ENCODE measurements at places on chromosomes 5 and 9.

- DNase-seq, result no peak
Observed at GRCh38 chr9:124676159-124676551, 95.0 kb downstream of the NR6A1 start.

- DNase-seq, result no peak
Observed at GRCh38 chr9:136087741-136088480, 7.2 kb downstream of the NACC2 start.

GRCh38 chr9:79131246-79131774 lies 440.5 kb upstream of the TLE4 start:
- DNase-seq, result no peak

- no peak for DNase-seq
Observed at GRCh38 chr5:134551901-134552300, 26.4 kb downstream of the JADE2 start.

DNA sequence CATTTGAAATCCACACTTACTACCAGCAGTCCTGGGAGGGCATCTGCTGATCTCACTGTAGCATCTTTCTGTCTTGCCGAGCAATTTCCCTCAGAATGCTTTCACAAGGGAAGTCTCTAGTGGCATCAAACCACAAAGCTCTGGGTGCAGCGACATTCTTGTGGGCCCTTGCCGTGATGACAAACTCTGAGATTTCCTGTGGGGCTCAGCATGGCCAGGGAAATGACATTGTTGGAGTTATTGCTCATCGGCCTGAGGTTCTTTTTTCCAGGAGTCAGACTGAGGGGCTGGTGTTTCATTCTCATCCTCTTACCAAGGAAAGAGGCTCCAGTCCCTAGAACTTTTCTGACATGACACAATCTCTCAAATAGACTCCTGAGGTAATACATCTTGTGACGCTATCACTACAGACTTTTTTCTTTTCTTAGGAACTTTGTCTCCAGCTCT lies 51.4 kb downstream of the PFDN1 start:
- peak; percentile 85 for DNase-seq

GRCh38 chr9:107594908-107595530 lies 105.5 kb upstream of the KLF4 start:
- no peak for DNase-seq

GRCh38 chr5:33734537-33734936 lies 157.3 kb downstream of the ADAMTS12 start:
- no peak for DNase-seq

GRCh38 chr5:93890657-93891056 lies 149.3 kb upstream of the POU5F2 start:
- DNase-seq, result no peak

GRCh38 chr5:86977190-86977589 lies 290.5 kb upstream of the RASA1 start:
- DNase-seq, result no peak

DNA sequence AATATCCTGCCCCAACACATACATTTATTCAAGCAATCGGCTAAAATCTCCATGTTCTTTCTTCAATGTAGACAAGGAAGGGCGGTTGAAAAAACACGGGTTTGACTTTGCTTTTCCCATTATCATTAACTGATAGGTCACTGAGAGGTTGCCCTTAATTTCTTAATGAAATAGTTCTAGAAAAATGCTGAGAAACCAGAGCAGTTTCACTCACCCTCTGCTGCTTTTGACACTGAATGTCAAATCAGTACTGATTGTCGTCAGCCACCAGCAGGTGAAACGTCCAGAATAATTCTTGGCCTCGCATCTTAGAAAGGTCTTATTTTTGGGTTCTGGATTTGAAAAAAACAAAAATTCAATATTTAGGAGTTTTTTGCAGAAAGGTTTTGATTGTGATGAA lies 8.1 kb downstream of the IL12B start:
- DNase-seq, result no peak

- DNase-seq, result no peak
Observed at GRCh38 chr9:121884057-121884541, 209.0 kb downstream of the TTLL11 start.

GRCh38 chr9:18741945-18742344 lies 268.0 kb downstream of the ADAMTSL1 start:
- DNase-seq, result no peak

DNA sequence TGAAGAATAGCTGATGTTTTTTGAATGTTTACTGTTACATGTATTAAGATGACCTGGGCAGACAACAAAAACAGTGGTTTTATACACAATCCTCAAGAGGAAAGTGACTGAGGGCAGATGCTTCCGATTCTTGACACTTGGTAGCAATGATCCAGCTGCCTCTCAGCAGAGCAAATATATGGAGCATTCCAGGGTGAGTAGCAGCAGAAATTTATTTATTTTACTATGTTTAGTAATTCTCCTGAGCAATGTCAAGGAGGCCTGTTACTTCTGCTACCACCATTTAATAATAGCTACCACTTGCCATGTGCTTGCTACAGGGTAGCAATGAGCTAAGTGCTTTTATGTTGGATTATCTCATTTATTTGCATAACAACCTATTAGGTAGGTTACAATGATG lies 69.1 kb upstream of the NR3C1 start:
- no peak for DNase-seq

- no peak for DNase-seq
Observed at GRCh38 chr5:62790348-62790747, 211.7 kb downstream of the LRRC70 start.

DNA sequence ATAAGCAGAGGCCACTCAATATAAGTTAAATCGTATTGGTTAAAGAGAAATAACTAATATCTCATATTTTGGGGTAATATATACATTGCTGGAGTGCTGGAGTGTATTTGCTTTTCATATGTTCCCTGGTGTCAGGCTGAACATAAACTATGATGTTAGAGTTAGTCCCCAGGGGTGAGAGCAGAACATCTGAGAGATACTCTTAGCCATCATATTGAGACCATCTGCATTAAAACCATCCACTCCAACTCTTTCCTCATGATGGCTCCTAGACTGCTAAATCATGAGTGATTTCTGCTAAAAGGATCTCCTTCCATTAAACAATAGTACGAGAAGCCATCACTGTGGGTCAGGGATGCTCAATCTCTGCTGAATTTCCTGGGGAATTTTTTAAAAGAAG lies 436.2 kb downstream of the DTWD2 start:
- DNase-seq, result no peak

DNA sequence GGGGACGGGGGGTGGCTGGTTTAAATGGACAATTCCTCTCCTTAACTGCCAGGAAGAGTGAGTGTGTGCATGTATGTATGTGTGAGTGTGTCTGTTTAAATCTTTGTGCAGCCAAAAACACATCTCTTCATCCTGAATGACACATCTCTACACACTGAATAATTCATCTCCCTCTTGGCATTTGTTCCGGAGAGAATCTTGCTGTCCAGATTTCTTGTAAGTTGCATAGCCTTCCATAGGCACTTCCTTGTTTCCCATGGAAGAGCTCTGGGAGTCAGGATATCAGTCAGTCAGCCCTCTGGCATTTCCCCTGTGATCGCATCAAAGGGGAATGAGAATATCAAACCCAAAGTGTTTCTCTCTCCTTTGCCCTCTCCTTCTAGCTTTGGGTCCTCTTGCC lies 74.7 kb downstream of the WWC1 start:
- DNase-seq, result no peak

GRCh38 chr9:93083592-93084470 lies 12.2 kb upstream of the CARD19 start:
- DNase-seq, result no peak

GRCh38 chr5:54573812-54574489 lies 56.4 kb downstream of the SNX18 start:
- no peak for DNase-seq

GRCh38 chr9:91816356-91816755 lies 133.7 kb downstream of the ROR2 start:
- no peak for DNase-seq

DNA sequence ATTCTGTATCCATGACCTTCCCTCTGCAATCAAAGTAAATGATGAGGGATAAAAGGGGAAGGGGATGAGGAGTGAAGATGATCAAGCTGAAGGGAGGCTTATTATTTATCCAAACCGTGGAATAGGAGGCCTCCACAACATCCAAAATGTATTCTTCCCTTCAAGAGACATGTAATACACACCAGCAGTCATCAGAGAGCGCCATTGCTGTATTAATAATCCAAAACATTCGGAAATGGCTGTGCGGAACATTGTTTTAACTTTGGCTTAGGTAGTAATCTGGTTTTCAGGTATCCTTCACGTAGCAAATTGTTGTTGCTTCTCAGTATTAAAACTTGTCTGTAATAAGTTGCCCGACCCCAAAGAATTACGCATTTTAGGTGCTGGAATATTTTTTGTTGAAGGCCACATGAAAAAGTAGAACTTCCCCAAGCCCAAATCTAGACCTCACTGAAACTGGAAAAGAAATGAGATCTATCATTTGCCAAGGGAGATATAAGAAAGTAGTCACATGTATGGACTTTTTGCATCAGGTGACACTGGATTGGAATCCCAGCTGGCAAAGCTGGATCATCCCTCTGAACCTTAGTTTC lies 2.6 kb upstream of the BOD1 start:
- peak; percentile 49 for DNase-seq

DNA sequence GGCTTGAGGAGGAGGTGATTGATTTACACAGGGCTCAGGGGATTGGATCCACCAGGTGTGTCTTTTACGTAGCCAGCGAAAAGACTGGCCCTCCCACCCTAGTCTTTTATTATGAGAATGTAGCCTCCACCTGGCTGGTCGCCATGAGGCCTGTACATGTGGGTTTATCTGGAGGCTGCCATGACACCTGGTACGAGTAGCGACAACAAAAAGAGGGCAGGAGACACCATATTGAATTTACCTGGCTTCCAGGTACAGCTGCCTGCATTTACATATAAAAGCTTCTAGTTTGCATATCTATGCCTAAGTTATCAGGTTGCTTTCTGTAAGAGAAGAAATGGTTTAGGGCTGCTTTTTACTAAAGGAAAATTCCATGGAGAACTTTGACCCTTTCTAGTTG lies 1173.7 kb upstream of the SEMA6A start:
- no peak for DNase-seq

- DNase-seq, result peak; percentile 54
Observed at GRCh38 chr9:134165357-134166315, 1.3 kb upstream of the RNU6ATAC start.

DNA sequence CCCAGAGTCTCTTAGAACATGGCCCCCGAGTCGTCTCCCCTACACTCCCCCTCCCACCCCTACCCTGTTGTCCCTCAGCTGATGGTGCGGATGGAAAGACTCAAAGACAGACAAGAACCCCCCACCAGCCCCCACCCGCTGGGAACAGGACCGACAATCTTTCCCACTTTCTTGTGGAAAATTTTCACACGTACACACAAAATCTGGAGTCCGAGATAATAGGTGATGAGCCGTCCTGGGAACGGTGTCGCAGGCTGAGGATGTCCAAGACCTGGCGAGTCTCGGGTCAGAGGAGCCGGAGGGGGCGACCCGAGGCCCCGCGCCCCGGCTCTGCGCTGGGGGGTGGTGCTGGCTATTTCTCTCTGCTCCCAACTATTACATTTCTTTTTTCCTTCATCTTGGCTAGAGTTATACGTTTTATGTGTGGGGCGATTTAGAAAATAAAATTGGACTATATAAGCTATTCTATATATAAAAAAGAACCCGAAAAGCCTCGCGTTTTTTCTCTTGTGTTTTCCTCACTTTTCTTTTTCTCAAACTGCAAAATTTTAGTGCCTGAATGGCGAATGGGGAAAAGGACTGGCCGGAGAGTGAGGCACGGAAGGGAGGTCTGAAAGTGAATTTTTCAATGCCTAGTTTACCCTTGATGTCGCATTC lies 188.8 kb downstream of the MEF2C start:
- DNase-seq, result no peak

DNA sequence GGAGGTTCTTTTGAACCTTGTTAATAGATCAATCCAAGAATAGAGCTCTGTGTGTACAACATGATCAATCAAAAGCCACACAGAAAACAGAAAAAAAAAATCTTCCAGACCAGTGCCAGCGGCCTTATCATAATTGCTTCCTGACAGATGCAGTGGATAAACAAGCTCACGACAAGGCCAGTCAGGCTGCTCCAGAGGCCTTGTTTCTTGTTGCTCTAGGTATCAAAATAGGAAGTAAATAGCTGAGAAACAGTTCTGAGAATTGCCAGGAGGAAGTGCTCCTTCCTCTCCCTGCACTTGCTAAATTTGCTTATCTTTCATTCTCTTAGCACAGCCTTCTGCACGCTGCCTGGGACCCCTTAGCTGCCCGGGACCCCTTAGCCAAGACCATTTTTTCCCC lies 199.0 kb upstream of the TARS1 start:
- no peak for DNase-seq

GRCh38 chr5:24487368-24488229 lies 157.2 kb downstream of the CDH10 start:
- DNase-seq, result no peak

DNA sequence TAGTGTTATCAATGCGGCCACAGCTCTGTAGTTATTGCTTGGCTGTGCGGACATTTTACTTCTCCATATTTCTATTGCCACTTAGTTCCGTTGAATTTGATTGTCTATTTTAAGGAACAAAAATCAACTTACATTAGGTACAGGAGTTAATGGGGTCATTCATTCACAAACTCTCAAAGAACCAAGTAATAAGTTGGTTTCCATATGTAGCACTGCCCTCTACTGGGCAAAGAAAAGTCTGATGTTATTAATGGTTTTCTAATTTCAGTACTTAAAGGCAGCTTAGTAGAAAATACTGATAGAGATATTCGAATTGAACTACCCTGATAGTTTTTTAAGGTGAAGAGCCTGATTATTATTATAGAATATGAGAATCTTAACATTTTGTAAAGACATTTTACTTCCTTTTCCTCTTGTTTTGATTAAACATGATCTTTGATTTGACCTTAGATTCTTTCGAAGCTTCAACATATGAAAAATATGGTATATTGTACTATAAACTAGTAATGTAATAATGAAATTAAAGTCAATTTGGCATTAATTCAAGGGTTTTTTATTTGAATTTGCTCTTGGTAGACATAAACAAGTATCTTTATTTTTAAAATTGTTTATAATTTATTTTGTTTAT lies 119.5 kb upstream of the CTNND2 start:
- DNase-seq, result no peak

DNA sequence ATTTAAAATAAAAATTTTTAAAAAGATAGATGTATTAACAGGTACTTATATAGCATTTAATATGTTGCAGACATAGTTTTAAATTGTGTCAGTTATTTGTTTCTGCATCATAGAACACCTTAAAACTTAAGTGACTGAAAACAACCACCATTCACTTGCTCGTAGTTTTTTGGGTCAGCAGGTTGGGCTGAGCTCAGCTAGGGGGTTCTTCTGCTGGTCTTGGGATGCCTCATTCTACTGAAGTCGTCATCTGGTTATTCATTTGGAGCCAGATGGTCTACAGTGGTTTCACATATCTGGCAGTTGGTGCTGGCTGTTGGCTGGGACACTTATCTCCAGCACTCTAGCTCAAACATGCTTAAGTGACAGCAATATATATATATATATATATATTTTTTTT lies 29.6 kb downstream of the PSAT1 start:
- no peak for DNase-seq

GRCh38 chr5:114437936-114438335 lies 76.1 kb downstream of the KCNN2 start:
- no peak for DNase-seq

- DNase-seq, result no peak
Observed at GRCh38 chr5:127014573-127014972, 15.8 kb downstream of the MARCHF3 start.

Measured in stimulated activated naive CD8-positive, alpha-beta T cell treated with anti-CD3 and anti-CD28 coated beads, Interleukin-15, amount 100 ng/mL, for 72 hours (primary cell).